Tibial nerve (tissue), 4 donors: ENCODE measurements at places on chromosomes 5 and 9. TPM values are rescaled to one million over a fixed set of nuclear protein-coding genes. Genes with fewer than 3 reads are reported as not detected.
A peak's percentile ranks its signal among the peaks of the same experiment; 100 is the strongest.

- H3K36me3 ChIP-seq: no peaks in the 10 kb centered on the region
- no peaks in the 10 kb centered on the region for H3K4me1 ChIP-seq
- no peaks in the 10 kb centered on the region for H3K27me3 ChIP-seq
- no peak overlapping the region for H3K27ac ChIP-seq
Measured at GRCh38 chr9:106450549-106450948, 412.4 kb upstream of the ZNF462 start.

DNA sequence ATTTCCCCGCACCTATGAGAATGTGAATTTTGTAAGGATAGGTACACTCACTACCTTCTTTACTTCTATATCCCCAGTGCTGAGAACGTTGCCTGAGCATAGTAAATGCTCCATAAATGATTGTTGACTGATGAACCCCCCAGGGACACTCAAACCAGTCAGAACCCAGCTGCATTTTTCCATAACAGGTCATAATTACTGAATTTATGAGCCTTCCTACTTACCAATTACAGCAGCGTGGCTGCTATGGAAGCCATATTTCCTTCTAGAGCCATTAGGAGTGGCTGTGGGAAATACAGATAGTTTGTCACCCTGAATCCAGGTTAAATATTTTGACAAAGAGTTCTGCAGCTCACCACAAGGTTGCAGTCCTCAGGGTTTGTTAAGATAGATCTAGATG, 135.0 kb downstream of the TAF11L14 start:
- H3K36me3 ChIP-seq: no peaks in the 10 kb centered on the region
- H3K4me1 ChIP-seq: no peaks in the 10 kb centered on the region
- H3K4me3 ChIP-seq: no peak overlapping the region
- DNase-seq: no peak
- no peaks in the 10 kb centered on the region for H3K27me3 ChIP-seq

- no peak for DNase-seq
- no peak overlapping the region for H3K4me3 ChIP-seq
- H3K27me3 ChIP-seq: peaks cover 7% of the 10 kb centered on the region
- H3K36me3 ChIP-seq: no peaks in the 10 kb centered on the region
Measured at GRCh38 chr9:33232815-33233214, 7.2 kb upstream of the SPINK4 start.

DNA sequence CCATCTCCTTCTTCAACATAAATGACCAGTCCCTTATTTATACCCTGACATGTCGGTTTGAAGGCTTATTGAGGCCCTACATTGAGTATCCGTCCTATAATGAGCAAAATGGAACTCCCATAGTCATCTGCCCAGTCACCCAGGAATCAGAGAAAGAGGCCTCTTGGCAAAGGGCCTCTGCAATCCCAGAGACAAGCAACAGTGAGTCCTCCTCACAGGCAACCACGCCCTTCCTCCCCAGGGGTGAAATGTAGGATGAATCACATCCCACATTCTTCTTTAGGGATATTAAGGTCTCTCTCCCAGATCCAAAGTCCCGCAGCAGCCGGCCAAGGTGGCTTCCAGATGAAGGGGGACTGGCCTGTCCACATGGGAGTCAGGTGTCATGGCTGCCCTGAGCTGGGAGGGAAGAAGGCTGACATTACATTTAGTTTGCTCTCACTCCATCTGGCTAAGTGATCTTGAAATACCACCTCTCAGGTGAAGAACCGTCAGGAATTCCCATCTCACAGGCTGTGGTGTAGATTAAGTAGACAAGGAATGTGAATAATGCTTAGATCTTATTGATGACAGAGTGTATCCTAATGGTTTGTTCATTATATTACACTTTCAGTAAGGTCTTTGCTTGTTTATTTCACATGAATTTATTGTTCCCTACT, 38.2 kb upstream of the BTNL3 start:
- H3K27ac ChIP-seq: no peak overlapping the region
- no peaks in the 10 kb centered on the region for H3K27me3 ChIP-seq
- no peak overlapping the region for H3K4me3 ChIP-seq
- no peaks in the 10 kb centered on the region for H3K36me3 ChIP-seq
- DNase-seq: no peak

DNA sequence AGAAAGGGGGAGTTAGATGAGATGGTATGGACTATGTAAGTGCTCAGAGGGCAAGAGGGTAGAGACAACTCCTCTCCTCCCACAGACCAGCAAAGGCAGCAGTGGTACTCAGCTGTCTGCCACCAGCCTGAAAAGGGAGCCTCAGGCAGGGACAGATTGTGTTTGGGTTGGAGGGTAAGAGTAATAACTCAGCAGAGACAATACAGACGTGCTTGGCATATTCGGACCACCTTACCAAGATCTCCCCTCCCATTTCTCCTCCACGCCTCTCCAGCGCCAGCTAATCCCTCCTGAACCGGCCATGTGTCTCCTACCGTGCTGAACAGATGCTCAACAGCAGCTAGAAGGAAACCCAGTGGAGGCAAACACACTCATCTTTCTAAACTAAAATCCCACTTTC, 180.8 kb downstream of the ASTN2 start:
- no peak overlapping the region for H3K27ac ChIP-seq
- DNase-seq: no peak
- H3K4me3 ChIP-seq: no peak overlapping the region
- no peaks in the 10 kb centered on the region for H3K27me3 ChIP-seq
- no peaks in the 10 kb centered on the region for H3K4me1 ChIP-seq

- H3K4me1 ChIP-seq: no peaks in the 10 kb centered on the region
- no peaks in the 10 kb centered on the region for H3K36me3 ChIP-seq
- no peak overlapping the region for H3K27ac ChIP-seq
- H3K4me3 ChIP-seq: no peak overlapping the region
- no peak for DNase-seq
Measured at GRCh38 chr9:105359892-105360291, 87.9 kb upstream of the FSD1L start.

DNA sequence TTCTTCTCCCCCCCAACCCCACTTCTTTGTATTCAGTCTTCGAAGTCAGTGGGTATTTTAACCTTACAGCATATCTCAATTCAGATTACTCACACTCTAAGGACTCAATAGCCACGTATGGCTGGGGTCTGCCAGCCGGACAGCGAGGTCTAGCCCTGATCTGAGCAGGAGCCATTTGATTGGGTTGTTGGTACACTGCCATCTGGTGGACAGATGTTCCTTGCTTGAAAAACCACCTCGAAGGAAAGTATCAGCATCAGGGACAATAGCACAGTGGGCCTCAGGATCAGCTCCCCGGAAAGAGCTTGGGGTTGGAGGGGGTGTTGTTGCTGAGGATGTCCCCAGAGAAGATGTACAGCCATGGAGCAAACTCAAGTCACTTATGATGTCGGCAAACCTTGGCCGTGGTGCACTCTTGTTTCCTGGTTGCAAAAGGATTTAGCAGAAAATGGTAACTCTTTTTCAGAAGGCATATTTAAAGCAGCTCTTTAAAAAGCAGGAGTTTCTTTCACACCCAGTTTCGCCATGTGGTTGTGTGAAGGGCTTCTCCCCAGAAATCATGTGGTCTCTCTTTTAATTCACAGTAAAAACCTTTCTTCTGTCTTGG, 31.7 kb upstream of the KCNMB1 start:
- no peaks in the 10 kb centered on the region for H3K27me3 ChIP-seq
- no peak overlapping the region for H3K4me3 ChIP-seq
- DNase-seq: peak; percentile 30
- no peak overlapping the region for H3K27ac ChIP-seq
- no peaks in the 10 kb centered on the region for H3K36me3 ChIP-seq

- H3K27me3 ChIP-seq: no peaks in the 10 kb centered on the region
- no peaks in the 10 kb centered on the region for H3K4me1 ChIP-seq
- no peak overlapping the region for H3K4me3 ChIP-seq
Measured at GRCh38 chr5:178527458-178528307, 62.5 kb downstream of the COL23A1 start.

The TTLL11 gene
- 17.7 TPM for total RNA-seq

The LHX6 gene
- total RNA-seq: 2.5 TPM

The PALM2AKAP2 gene
- 0.78 TPM for total RNA-seq

The TNFSF15 gene
- total RNA-seq: 2.1 TPM

The IL13 gene
- total RNA-seq: not detected
